ENCODE measurements at places on chromosomes 4 and X. TPM values are rescaled to one million over a fixed set of nuclear protein-coding genes. Genes with fewer than 3 reads are reported as not detected.

- DNase-seq, result peak; percentile 41
Observed at GRCh38 chr4:53706422-53707032, 115.2 kb upstream of the LNX1 start.

DNA sequence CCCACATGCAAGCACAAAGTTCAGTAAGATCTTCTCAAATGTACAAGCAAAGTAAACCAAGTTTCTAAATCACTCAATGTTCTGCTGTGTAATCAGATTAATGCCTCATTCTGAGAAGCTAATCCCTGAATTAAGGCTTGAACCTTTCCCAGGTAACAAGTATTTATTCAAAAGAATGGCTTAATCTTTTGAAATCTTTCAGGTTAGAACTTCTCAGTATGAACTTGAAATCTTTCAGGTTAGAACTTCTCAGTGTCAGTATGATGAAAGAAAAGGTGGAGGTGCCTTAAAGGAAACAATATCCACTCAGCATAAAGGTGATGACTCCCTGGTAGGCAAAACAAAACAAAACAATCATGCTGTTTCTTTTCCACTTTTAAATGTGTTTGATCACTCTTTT is 29.0 kb downstream of the TMPRSS11B start:
- no peak for DNase-seq

DNA sequence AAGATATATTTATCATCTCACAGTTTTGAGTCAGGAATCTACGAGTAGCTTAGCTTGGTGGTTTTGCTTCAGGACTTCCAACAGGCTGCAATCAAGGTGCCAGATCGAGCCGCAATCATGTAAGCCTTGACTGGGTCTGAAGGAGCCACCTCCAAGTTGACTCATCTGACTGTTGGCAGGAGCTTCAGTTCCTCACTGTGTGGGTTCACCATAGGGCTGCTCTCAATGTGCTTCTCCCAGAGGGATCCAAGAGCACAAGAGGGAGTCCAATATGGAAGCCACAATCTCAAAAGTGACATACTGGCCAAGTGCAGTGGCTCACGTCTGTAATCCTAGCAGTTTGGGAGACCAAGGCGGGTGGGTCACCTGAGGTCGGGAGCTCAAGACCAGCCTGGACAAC is 26.5 kb downstream of the DCHS2 start:
- no peak for DNase-seq

MUC7 gene
- polyA plus RNA-seq, result 0.08 TPM

- peak; percentile 5 for DNase-seq
Observed at GRCh38 chrX:80578517-80579105, 158.4 kb downstream of the TENT5D start.

DNA sequence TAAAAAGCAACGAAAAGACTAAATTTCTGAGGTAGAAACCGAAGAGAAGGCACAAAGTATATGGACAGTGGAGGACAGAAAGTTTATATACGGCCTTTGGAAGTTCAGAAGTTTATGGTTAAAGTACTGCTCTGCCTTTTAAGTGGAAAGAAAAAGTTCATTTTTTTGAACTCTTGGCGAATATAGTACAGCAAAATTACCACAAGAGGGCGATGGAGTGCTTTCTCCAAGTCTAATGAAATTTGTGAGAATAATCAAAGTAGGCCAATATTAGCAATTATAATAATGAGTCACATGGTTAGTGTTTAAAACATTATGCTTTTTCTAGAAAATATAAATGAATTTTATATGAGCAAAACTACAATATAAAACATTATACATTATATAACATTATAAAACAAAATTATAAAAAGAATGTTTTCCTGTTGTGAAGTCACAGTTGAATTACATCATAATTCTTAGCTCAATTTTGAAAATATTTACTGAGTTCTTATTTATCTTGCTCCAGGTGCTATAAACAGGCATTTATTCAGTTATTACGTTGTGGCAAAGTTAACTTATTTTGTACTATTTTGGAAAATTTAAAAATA is 136.2 kb upstream of the BMPR1B start:
- DNase-seq, result peak; percentile 37

MTTP gene
- polyA plus RNA-seq, result 8.6 TPM

- DNase-seq, result peak; percentile 49
Observed at GRCh38 chr4:7103031-7103606, 35.3 kb upstream of the GRPEL1 start.

GRCh38 chr4:19913650-19914049 is 338.1 kb upstream of the SLIT2 start:
- DNase-seq, result no peak

DNA sequence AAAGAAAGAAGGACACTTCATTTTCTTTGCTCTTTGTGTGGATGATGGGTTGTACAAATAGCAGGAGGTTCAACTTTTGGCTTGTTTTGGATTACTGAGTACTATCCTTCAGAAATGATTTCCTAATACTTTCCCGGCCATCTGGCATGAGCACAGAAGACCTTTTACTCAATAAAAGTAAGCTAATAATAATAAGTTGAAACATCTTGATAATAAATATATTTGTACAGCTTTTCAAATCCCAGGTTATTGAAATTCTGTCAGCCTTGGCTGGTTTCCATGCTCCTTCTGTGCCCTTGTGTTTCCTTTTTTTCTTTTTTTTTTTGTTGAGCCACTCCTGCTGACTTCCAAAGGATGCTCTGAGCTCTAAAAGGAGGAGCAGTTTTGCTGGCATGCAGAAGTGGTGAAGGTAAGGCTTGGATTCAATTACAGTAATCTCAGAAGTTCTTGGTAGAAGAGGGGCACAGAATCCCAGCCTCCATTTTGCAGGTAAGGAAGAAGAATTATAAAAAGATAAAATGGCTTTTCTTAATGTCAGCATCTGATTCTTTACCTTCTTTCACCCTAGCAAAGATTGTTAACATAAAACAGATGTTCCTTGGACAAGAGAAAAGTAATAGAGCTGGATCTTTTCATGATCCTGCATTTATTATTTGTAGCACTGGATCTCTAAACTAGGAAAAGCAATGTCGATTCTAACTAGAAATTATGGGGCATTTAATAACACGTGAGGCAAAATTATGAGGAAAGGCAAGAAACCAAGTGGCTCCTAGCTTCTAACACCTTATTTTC is 31.9 kb downstream of the REPS2 start:
- DNase-seq, result no peak

HMX1 gene
- polyA plus RNA-seq, result not detected

- DNase-seq, result no peak
Observed at GRCh38 chr4:96149894-96150293, 310.0 kb downstream of the PDHA2 start.

DNA sequence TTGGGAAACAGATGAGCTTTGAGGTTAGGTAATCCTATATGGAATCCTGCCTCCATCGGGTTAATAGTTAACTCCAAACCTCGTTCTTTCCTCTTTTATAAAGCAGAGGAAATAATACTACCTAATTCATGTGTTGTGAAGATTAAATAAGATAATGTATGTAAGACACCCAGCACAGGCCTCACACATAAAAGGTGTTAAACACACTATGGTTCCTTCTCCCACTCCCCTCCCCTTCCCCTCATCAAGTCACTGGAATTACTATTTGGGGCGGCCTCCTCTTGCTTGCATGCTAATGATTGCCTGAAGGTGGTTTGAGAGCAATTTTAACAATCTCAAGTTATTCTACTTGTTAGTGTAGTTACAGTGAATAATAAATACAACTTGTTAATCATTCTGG is 404.4 kb upstream of the RASGEF1B start:
- no peak for DNase-seq

DNA sequence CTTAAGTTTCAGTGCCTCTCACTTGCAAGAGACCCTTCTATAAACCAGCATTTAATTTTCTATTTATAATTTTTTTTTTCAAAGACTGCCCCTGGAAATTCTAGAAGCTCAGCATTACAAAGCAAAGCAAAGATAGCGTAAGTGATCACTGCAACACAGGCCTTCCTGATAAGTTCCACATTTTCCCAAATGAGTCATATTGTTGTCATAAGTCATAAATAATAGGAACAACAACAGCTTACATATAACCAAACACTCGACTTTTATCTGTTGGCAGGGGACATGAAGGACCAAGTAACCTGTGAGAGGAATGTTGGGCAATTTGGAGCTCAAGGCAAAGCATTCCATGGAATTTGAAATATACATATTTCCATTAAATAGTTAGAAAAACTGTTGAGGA is 815.5 kb downstream of the DMD start:
- no peak for DNase-seq

Measured in right renal pelvis (tissue), 4 donors.